ENCODE measurements at places on chromosomes 6 and 20. TPM values are rescaled to one million over a fixed set of nuclear protein-coding genes. Genes with fewer than 3 reads are reported as not detected.

DNA sequence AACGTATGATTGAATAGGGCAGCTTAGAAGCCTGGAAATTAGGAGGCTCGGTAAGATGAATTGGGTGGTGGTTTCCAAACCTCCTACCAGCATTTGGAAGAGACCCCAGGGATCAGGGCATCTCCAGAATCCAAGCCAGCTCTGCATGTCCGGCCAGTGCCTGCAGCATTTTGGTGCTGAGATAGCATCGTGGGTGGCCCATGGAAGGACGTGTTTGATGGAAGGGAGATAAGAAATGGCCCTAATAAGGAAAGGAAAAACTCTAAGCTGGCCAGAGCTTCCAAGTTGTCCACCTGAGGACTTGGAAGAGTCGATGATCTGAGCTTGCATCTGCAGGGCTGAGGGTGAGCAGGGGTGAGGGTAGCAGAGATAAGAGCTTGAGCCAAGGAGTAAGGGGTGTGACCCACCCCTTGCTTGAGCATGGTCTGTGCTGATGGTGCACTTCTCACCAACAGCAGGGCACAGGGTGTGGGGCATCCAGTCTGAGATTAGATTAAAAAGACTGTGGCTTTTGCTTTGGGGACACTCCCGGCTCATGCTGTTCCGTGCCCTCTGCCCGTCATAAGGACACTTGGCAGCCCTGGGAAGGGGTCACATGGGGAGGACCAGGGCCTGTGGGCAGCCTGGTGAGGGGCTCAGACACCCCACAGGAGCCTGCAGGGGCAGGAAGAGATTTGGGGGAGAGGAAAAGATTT is 213.2 kb downstream of the ERMARD start:
- no peak for DNase-seq

GRCh38 chr6:148348778-148349177 is 6.1 kb downstream of the SASH1 start:
- no peak for DNase-seq

GRCh38 chr20:57898332-57898731 is 188.5 kb upstream of the PMEPA1 start:
- no peak for DNase-seq

- no peak for DNase-seq
These were observed 79.3 kb downstream of the INSM1 start for GRCh38 chr20:20447196-20447595.

GRCh38 chr20:11234181-11234580 is 560.4 kb upstream of the JAG1 start:
- DNase-seq: no peak

DNA sequence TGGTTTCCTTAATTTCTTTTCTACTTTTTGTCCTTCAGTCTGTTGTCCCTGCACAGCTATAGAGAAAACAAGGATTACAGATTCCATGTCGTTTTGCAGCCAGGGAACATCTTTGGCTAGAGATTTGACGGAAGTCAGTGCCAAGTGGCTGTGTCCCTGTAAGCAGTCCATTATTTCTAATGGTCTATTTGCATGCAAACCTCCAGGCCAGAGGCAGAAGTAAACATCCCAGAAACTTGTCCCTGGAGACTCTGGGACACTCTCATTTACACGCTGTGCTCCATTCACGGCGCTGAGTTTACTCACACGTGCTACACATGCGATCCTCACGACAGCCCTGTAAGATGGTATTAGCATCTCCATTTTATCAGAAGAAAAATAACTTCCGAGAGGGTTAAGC is 355.5 kb downstream of the PRKN start:
- DNase-seq: no peak

DNA sequence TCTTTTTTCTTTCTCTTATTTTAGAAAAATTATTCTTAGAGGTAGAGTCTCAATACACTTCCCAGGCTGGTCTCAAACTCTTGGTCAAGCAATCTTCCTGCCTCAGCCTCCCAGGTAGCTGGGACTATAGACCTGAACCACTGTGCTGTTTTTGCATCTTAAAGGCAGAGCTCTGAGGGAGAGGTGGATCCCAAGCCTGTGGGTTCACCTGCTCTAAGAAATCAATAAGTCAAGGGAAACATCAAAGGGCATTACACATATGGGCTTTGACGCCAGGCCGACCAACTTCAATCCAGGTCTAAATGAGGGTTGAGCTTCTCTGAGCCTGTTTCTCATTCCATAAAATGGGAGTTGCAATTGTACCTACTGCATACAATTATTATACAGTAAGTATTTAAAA is 223.9 kb downstream of the LY86 start:
- DNase-seq: peak; percentile 30

DNA sequence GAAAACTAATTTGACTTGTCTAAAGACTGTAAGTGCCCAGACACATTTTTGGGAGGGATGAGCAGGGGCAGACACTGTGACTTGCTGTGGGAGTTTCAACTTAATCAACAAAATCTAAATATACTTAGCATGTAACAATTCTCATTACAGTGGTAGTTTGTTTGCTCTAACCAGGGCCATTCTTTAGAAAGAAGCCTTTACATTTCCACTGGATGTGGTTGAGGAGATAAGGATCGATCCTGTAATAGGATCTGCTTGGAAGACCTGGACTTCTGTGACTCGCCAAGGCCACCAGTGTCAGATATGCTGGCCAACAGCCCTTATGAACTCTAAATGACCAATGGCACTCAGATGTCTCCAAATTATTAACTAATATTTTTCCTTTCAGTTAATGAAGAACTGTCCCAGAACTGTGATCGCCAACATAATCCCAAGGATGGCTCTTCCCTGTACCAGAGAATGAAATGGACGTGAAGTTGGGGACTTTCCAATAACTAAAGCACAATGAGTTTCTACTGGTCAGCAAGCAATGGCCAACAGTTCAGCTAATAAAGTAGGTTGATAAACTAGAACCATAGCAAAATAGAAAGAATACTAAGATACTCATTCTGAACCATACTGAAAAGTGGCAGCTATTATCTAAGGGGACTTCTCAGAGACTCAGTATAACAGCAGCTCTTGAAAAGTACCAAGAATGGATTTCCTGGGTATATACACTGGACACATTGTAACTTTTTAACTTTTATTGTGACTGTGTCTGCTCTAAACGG is 7.5 kb downstream of the SMLR1 start:
- no peak for DNase-seq

- DNase-seq: peak; percentile 70
These were observed 417 bp downstream of the VAPB start for GRCh38 chr20:58389324-58389967.

DNA sequence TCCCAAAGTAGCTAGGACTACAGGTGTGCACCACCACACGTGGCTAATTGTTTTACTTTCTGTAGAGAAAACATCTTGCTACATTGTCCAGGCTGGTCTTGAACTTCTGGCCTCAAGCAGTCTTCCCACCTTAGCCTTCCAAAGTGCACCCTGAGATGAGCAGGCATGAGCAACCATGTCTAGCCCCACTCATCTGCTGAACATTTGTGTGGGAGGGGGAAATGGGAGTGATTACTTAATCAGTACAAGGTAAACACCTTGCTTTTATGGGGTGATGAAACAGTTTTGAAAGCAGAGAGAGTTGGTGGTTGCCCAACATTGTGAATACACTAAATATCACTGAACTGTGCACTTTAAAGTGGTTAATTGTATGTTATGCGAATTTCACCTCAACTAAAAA is 5.3 kb downstream of the APMAP start:
- no peak for DNase-seq

GRCh38 chr20:37954190-37954589 is 51.3 kb downstream of the VSTM2L start:
- DNase-seq: no peak

- DNase-seq: no peak
These were observed 57.6 kb upstream of the DYNLRB1 start for GRCh38 chr20:34458631-34459030.

GRCh38 chr6:12288914-12289313 is 1.2 kb upstream of the EDN1 start:
- DNase-seq: no peak

DNA sequence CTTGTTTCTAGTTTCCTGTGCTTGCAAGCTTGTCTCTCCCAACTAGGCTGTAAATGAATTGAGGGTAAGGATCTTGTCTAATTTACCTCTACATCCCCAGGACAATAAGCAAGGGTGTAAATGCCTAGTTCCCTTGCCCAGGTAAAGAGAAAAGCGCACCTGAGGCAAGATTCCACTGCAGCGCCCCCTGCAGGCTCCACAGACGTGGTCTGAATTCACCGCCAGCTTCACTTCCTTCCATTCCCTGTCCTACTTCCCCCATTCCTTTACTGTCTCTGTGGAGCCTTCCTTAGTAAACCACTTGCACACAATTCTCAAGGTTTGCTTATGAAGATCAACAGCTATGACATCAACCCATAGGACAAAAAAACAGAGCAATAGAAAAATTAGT is 42.3 kb downstream of the ANKEF1 start:
- peak; percentile 32 for DNase-seq

CHRNA4 gene
- total RNA-seq: not detected

CFAP61 gene
- not detected for total RNA-seq

C6orf141 gene
- 36.8 TPM for total RNA-seq

HLA-DOB gene
- not detected for total RNA-seq

MEI4 gene
- not detected for total RNA-seq

FAM83D gene
- 88.0 TPM for total RNA-seq

TMEM217 gene
- 1.4 TPM for total RNA-seq

SLC17A1 gene
- total RNA-seq: not detected

TNF gene
- total RNA-seq: 0.08 TPM

RNF182 gene
- not detected for total RNA-seq

SLC52A3 gene
- 33.7 TPM for total RNA-seq

LRRC73 gene
- total RNA-seq: 1.4 TPM

KIAA1755 gene
- 0.05 TPM for total RNA-seq

ZNF391 gene
- 0.03 TPM for total RNA-seq

PRKN gene
- 3.4 TPM for total RNA-seq

CYP21A2 gene
- total RNA-seq: not detected

Data from HT-29 (cell line).